ENCODE measurements at places on chromosomes 12 and 14.

DNA sequence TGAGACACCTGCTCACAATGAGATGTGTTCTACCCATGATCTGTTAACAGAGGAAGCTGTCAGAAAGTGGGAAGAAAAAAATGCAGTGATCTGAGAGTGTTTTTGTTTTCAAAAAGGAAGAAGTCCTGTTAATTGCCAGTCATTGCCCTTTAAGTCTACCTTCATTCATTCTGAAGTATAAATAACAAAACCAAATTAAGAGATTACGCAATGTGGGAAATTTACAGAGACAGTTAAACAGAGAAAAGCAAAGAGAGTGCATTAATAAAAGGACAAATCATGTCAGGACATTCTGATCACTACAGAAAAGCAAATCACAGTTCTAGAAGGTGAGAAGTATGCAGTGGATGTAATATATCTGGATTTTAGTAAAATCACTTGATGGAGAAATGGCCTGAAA, 154.2 kb downstream of the NRXN3 start:
- no peak for DNase-seq

DNA sequence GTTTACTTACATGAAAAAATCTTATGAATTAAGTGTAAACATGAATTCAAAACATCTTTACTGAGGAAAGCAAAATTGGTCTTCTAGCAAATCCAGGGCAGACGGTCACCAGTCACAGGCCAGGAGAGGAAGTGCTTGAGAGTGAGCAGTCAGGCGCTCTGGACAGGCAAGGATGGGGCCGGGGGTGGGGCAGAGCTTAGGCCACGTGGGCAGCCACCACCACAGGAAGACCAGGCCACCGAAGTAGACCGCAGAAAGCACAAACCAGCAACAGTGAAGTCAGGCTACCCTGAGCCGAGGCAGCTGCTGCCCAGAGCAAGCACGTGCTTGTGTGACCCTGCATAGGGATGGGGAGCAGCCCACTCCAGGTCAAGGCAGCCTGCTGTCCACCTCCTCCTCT, 33.5 kb downstream of the SLC6A12 start:
- DNase-seq: no peak

DNA sequence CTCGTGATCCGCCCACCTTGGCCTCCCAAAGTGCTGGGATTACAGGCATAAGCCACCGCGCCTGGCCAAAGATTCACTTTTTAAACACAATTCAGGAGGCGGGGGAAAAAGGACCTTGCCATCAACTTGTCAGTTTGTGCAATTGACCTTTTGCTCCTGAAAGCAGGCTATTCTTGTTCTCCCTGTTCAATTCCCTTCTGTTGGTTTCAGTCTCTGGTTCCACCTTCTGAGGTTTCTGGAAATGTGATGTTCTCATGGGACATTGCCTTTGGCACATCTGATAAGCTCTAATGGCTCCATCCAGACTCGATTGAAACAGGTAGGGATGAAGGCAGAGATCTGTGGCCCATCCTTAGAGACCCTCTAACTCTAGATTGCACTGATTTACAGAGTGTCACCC, 17.9 kb upstream of the CCDC85C start:
- no peak for DNase-seq

DNA sequence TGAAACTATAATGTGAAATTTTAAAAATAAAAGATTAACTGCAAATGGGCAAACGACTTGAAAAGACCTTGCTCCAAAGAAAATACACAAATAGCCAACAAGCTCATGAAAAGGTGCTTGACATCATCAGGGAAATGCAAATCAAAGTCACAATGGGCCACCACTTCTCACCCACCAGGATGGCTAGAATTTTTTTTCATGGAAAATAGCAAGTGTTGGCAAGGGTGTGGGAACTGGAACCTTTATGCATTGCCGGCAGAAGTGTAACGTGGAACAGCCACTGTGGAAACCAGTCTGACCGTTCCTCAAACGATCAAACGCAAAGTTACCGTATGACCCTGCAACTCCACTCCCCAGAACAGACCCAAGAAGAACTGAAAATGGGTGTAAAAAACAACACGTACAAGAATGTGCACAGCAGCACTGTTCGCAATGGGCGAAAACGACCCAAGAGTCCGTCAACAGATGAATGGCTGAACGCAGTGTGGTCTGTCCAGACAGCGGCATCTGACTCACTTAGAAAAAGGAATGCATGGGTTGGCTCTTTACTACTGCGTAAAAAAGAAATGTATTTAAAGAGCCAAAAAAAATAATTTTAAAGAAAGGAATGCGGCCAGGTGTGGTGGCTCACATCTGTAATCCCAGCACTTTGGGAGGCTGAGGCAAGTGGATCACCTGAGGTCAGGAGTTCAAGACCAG, 40.2 kb downstream of the SCARB1 start:
- no peak for DNase-seq

DNA sequence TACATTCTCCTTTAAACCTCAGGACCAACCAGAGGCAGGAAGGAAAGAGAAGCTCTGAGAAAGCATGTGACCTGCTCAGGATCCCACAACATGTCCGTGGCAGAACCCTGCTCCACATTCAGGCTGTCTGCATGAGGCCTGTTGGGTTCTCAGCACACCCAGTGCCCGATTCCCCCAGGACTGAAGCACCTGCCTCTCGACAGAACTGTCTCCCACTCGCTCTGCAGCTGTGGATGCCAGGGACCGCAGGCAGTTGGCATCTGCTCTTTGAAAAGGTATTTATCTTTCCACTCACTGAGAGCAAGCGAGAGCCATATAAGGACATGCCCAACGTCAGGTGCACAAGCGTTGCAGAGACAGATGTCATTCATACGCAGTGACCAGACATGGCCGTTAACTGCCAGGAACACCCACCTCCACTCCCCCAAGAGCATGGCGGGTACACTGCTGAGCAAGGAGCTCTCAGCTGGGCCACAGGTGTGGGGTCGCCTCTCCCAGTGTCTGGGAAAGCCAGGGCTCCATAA, 18.9 kb downstream of the PITPNM2 start:
- DNase-seq: no peak

GRCh38 chr12:64666054-64666914, 56.0 kb downstream of the RASSF3 start:
- no peak for DNase-seq

GRCh38 chr12:62763861-62764645, 170.9 kb downstream of the PPM1H start:
- DNase-seq: no peak

DNA sequence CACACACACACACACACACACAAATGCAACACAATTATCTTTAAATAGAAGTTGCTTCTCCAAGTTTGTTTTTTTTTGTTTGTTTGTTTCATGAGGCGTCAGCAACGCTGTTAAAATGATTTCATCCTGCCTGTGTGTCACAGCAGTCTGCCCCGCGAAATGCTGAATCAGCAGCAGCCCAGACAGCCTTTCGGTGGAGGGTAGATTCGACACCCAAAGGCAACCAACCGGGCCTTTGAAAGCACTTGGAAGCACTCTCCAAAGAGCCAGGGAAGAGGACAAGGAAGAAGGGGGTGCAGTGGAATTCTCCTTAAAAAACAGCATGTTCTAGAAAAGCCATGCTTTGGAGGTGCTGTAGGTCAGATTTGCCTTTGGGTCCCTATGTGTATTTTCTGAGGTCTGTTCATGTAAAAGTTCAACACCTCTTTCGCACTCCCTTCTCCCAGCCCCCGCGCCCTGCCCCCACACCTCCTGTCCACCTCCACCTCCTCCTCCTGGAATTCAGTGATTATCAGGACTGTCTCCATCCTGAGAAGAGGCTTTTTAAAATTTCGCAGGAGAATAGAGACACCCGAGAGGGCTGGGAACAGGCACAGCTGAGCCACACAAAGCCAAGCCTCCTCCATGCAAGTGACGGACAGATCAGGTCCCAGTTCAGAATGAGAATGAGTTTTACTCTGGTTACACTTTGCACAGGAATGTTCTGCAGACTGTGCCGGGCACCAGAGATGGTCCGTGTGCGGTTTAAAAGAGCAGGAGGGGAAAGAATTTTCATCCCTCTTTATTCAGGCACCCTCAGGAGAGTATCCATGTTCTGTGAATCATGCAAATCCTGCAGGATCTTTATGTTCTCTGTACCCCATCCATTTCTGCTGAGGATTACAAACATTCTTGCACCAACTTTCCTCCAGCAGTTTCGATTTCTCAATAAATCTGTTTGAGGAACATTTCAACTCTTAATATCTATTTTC, 177.9 kb downstream of the ETV6 start:
- DNase-seq: no peak

DNA sequence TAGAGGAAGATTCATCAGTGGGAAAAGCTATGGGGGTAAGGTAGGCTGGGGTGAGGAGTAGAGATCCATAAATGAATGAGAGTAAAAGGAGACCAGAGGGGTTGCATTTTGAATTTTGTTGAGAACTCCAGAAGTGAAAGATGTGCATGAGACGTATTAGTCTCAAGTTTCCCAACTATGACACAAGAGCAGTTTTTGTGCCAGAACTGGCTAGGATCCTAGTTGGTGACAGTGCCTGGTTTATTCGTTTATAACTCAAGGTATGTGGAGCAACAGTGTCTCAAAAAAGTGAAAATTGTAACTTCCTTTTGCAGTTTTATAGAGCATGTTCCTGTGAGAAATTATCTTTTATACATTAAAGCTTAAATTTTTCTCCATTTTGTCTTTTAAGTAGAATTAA, 377.0 kb downstream of the NPAS3 start:
- DNase-seq: no peak

- no peak for DNase-seq
Measured at GRCh38 chr12:26732005-26732908, 100.7 kb downstream of the ITPR2 start.

DNA sequence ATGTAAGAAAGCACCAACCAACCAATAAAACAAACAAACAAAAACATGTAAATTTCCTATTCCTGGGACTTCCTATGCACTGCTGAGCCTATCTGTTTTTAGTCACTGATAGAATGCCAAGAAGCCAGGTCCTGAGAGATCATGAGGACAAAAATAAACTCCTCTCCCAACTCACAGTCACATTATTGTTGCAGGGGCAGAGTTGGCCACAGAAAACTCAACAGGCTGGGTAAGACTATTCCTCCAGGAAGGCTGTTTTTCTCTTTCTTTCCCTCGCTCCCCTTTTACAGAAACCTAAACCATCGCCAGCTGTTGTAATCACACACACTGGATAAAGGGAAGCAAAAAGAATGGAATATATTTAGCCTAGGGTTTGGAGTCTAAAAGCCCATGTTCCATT, 55.8 kb upstream of the METAP2 start:
- DNase-seq: no peak

- no peak for DNase-seq
Measured at GRCh38 chr12:41061192-41061591, 126.9 kb upstream of the PDZRN4 start.

- no peak for DNase-seq
Measured at GRCh38 chr12:101854747-101855146, 22.6 kb upstream of the DRAM1 start.

- DNase-seq: no peak
Measured at GRCh38 chr12:31016057-31016456, 57.6 kb upstream of the DDX11 start.

GRCh38 chr14:45891417-45892080, 638.5 kb upstream of the MIS18BP1 start:
- DNase-seq: no peak

Measured in cortex of kidney (tissue), 1 donor.